ENCODE measurements at places on chromosomes 12 and 14.

DNA sequence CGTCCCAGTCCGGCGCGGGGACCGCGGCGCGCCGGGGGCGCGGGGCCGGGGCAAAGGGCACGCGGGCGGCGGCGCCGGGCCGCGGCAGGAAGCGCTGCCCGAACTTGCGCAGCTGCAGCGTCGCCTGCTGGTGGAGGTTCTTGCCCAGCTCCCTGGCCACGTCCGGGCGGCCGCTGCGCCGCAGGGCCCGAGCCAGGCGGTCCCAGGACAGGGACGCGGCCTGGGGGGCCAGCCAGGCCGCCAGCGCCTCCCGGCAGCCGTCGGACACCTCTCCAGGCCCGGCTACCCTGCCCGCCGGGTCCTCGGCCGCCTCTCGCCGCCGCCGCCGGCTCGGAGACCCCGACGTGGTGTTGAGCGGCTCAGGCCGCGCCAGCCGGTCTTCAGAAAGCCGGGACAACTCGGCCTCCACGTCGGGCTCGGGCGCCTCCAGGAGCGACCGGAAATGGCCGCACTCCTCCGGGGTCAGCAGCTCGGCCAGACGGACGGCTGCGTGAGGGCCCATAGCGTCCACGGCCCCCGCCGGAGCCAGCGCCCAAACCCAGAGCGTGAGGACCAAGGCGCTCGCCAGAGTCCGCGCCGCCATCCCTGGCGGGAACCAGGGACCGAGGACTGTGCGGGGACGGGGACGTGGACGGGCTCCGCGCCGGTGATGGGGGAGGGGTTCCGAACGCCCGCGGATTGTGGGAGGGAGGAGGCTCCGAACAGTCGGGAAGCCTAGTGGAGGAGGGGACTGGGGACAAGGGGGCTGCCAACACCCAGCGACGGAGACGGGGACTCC is 34.0 kb downstream of the FIGNL2 start:
- peak; percentile 43 for DNase-seq

- no peak for DNase-seq
These were observed 53.8 kb downstream of the PEBP1 start for GRCh38 chr12:118189741-118190191.

DNA sequence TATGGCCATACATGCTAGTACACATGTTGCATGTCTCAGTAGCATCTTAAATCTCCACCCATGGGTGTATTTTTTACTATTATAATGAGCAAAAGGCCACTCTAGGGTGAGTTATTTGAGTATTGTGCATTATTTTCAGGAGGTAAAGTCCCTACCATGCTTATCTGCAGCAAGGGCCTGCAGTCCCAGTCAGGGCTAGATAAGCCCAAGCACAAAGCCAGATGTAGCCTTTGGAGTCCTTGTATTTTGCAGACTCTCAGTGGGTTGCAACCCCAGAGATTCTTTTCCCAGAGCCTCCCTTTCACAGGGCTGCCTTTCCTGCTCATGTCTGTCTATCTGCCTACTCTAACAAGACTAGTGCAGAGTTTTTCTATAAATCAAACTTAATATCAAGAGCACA is 295.3 kb downstream of the IPO8 start:
- DNase-seq: no peak

- no peak for DNase-seq
These were observed 9.1 kb upstream of the BDKRB2 start for GRCh38 chr14:96195441-96196081.

DNA sequence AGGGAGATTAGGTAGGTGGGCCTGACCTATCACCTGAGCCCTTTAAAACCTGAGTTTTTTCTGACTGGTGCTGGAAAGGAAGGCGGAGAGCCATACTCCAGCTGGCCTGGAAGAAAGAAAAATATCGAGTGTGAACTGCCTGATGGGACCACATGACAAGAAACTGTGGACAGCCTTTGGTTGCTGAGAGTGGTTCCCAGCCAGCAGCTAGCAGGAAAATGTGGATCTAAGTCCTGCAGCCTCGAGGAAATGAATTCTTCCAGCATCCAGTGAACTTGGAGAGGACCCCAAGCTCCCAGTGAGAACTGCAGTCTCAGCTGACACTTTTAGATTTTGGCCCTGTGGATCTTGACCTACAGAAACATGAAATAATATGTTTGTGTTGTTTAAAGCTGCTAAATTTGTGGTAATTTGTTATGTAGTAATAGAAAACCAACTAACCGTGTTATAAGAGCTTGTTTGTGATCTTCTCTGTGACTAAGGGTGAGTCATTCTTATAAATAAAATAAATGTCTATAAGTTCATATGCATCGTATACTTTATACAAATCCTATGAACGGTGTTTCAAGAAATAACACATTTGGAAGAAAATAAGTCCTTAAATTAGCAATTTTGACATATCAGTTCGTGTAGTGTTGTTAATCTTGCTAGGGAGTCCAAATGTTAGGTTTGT is 359.6 kb downstream of the BMP4 start:
- DNase-seq: no peak

- no peak for DNase-seq
These were observed 116.0 kb downstream of the METTL25 start for GRCh38 chr12:82474181-82474797.

DNA sequence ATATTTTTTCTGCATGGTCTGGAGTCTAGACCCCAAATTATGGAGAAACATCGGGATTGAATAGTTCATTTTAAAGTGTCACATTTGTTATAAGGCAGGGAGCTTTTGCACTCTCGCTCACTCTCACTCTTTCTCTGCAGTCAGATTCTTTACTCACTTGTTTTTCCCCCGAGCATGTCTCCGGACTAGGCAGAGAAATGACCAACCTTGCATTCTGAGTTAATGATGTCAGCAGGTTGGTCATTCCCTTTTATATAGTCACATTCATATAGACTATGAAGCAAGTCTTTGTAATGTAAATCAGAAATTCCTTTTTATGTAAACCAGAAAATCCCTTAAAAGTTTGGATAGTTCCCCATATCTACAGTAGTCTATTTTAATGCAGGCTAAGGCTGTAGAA is 4.1 kb downstream of the C12orf75 start:
- no peak for DNase-seq

DNA sequence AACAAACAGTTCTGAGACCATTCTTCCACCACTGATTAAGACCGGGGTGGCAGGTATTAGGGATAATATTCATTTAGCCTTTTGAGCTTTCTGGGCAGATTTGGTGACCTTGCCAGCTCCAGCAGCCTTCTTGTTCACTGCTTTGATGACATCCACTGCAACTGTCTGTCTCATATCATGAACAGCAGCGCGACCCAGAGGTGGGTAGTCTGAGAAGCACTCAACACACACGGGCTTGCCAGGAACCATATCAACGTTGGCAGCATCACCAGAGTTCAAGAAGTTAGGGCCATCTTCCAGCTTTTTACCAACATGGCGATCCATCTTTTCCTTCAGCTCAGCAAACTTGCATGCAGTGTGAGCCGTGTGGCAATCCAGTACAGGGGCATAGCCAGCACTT is 16.9 kb downstream of the AEBP2 start:
- DNase-seq: no peak

DNA sequence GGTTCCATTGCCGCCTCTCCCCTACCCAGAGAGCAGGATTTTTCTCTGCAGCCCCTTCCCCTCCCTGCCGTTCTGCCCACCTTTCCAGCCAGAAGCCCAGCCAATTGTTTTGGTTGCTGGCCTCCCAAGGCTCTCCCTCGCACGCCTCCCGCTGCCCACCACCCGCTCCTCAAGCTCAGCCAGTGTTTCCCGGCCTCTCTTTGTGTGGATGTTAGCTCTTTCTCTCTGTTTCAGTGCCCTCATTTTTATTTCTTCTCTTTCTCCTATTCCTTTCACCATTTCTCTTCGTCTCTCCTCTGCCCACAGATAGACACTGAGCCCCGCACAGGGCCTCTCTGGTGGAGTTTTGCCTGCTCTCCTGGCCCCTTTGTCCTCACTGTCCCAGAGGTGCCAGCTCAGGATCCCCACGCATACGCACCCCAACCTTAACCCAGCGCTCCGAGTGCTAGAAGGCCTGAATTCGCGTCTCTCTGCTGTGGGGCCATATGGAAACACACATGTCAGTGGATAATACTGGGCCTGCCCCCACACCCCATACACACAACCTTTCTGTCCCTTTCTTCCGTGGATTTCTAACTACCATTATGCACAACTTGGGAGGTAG is 54.9 kb downstream of the SMUG1 start:
- DNase-seq: no peak

DNA sequence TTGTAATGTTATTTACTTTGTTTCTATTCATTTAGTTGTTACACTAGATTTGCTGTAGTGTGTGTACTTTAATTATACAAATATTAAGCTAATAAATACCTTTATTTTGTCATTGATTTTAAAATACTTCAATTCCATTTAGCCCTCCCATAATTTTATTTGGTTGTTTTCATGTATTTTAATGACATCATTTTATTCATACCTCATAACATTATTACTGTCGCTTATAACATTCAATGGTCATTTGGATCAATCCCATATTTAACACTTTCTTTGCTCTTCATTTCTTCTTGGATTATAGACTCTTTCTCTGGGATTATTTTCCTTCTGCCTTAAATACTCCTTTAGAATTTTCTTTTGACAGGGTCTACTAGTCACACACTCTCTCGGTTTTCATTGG is 86.6 kb upstream of the CAND1 start:
- no peak for DNase-seq

- DNase-seq: no peak
These were observed 323.9 kb downstream of the TMEM132D start for GRCh38 chr12:129579879-129580278.

- DNase-seq: no peak
These were observed 422.9 kb downstream of the SNAPC1 start for GRCh38 chr14:62185078-62185477.

DNA sequence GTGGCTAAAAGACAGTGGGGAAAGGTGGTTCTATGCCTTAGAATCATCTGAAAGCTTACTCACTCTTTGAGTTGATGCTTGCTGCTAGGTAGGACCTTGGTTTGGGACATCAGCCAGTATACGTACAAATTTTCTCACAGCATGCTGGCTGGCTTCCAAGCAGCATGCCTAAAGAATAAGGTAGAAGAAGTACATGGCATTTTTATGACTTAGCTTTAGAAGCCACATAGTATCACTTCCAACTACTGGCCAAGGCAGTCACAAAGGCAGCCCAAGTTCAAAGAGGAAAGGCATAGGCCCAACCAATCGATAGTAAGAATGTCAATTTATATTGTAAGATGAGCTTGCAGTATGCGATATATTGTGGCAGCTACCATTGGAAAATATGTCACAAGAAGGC is 284.2 kb upstream of the CAND1 start:
- DNase-seq: peak; percentile 15

DNA sequence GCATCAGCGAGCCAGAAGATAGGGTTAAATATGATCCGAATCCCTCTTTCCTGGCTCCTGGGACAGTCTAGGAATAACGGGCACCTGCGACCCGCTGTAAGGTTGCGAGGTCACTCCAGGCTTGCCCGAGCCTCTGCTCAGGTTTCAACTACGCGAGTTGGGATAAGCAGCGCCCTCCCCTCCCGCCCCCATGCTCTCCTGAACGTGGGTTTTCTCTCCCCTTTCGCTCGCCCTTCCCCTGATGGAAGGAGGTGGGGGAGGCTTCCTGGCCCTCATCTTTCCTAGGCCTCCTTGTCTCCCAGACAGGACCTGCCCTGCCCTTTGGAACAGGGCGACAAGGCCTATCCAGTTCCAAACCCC is 753 bp upstream of the ATP5MC2 start:
- no peak for DNase-seq

Measured in MV-4-11 (cell line).